ENCODE measurements at places on chromosomes 5 and 9.

DNA sequence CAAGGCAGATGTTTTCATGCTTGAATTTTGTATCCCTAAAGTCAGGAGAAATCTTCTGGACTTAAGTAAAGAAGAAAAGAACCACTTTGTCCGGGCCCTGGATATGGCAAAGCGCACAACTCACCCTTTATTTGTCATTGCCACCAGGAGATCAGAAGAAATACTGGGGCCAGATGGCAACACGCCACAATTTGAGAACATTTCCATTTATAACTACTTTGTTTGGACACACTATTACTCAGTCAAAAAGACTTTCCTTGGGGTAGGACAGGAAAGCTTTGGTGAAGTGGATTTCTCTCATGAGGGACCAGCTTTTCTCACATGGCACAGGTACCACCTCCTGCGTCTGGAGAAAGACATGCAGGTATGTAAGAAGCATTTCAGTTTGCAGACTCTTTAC lies 2.3 kb downstream of the TYRP1 start:
- DNase-seq, result no peak

DNA sequence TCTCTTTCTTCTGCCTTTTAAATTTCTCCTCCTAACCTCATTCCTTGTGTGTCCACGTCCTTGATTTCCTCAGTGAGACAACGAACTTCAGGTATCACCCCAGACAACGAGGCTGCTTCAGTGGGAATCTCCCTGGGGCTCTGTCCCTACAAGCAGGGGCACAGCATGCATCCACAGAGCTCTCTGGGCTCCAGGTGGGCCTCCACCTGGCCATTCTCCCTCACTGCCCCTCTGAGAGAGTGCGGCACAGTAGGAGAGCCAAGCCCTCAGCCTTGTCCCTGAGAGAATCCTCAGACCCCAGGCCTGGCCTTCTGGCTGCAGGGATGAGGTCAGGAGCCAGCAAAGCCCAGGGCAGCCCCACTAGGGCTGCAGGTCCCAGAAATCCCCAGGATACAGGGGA lies 105.3 kb downstream of the LHFPL2 start:
- DNase-seq, result no peak

- no peak for DNase-seq
Measured at GRCh38 chr9:92534204-92534603, 1.6 kb downstream of the ECM2 start.

DNA sequence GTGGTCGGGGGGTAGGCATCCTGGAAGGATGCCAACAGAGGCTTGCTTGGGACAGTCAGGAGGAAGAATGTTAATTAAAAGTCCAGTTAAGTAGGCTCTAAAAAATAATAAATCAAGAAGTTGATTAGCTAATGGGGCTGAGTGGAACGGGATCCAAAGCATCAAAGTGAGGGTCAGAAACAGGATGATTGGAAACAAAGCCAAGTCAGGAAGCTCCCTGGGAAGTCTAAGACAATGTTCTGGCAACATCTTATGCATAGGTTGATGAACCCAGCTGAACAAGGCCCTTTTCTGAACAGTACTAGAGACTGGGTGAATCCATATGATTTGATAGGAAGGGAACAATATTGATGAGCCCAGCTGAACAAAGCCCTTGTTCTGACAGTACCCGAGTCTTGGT lies 50.2 kb upstream of the STARD4 start:
- DNase-seq, result no peak

GRCh38 chr5:78546276-78546996 lies 102.1 kb downstream of the LHFPL2 start:
- DNase-seq, result peak; percentile 50

GRCh38 chr5:141875795-141876627 lies 2.2 kb downstream of the PCDH1 start:
- DNase-seq, result no peak

- no peak for DNase-seq
Measured at GRCh38 chr9:122031776-122032175, 61.3 kb downstream of the TTLL11 start.
